ENCODE measurements at places on chromosomes 13 and 19.

DNA sequence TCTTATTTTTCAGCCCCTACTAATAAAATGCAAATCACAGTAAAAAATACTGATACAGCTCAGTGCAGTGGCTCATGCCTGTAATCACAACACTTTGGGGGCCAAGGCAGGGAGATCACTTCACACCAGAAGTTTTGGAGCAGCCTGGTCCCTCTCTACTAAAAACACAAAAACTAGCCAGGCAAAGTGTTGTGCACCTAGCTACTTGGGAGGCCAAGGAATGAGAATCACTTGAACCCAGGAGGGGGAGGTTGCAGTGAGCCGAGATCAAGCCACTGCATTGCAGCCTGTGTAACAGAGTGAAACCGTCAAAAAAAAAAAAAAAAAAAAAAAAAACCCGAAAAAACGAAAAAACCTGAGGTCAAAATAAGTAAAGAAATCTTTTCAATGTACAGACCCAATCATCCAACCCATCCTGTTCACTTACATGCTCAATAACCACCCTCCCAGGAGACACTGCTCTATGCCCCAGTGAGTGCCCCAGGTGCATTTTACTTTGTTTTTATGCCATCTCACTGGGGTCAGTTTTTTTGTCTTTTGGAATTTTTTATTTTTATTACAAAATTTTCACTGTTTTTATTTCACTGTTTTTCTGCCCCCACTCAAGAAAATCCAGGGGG, 107.0 kb downstream of the ZNF486 start:
- DNase-seq, result no peak

- DNase-seq, result no peak
Observed at GRCh38 chr19:13885826-13886365, 9.0 kb downstream of the NANOS3 start.

DNA sequence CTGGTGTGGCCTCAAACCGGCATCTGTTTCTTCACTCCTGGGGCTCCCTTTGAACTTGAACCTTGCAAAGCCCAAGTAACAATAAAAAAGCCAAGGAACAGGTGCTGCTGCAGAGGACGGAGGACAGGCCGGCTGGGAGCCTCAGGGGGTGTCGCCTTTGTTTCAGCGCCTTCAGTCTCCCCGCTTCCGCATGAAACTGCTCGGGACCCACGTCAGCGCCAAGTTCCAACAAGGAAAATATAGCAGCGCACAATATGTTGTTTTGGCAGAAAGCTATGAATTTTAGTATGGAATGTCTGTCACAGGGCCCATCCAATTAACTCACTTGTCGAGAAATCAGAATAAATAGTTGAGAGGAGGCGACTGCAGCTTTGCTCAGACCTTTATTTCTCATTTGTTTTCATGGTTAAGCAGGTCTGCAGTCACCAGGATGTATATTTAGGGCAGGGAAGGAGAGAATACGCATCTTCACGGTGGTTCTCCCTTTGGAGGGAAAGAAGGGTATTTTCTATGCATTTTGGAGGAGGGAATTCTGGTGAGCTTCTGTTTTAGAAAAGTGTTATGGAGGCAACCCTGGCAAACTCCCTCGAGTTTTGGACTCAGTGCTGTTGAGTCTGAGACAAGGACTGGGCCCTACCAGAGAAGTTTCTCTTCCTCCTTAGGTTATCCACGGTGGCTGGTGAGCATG, 34.3 kb upstream of the MEDAG start:
- no peak for DNase-seq

GRCh38 chr19:11401808-11402543, 17.1 kb downstream of the RGL3 start:
- no peak for DNase-seq

DNA sequence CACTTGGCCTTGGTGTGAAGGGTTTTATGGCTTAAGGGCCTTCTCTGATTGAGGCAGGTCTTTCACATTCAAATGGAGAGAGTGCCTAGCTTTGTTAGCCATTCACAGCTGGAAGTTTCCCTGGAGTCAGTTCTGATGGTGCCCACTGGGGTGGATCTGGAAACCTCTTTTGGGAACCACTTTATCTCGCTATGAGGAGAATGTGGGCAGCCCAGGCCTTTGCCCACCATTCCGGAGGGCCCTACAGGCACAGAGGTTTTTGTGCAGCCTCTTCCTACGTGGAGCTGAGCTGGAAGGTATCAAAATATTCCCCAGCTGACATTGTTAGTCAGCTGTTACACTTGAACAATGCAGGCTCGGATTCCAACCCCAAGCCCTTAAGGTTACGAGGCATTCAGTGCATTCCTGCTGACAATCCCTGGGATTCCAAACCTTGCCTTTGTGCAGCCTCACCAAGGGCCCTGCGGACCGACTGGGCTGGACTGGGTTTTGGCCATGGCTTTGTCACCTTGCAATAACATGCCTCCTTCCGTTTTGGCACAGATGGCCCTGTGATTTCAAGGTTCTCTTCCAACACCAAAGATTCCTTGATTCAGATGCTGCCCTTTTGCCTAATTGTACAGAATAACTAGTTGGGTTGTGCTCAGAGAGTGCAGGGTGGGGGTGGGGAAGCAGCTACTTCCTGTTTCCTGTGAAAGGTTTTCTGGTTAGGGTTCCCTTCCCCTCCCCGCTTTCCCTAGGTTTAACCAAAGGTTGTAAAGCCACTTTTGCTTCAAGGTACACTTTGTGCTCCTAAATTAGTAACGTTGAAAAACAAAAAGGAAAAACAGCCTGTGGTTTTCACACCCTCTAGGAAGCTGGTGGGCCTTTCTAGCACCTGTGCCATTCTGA, 27.0 kb downstream of the SAE1 start:
- DNase-seq, result peak; percentile 17

- DNase-seq, result no peak
Observed at GRCh38 chr13:35818633-35819067, 312.5 kb downstream of the DCLK1 start.

GRCh38 chr13:31166591-31166990, 4.9 kb upstream of the HSPH1 start:
- DNase-seq, result no peak

DNA sequence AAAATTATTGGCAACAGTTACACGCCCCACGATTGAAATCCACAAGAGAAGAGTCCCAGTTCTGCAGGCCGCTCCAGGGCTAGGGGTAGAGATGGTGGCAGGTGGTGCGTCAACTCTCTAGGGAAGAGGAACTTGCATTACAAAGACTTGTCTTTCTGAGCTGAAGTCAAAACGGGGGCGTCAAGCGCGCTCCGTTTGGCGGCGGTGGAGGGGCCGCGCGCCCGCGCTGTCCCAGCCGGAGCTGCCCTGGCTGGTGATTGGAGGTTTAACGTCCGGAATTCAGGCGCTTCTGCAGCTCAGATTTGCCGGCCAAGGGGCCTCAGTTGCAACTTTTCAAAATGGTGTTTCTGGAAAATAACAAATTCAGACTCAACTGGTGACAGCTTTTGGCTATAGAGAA, 38.9 kb downstream of the SOX1 start:
- no peak for DNase-seq

DNA sequence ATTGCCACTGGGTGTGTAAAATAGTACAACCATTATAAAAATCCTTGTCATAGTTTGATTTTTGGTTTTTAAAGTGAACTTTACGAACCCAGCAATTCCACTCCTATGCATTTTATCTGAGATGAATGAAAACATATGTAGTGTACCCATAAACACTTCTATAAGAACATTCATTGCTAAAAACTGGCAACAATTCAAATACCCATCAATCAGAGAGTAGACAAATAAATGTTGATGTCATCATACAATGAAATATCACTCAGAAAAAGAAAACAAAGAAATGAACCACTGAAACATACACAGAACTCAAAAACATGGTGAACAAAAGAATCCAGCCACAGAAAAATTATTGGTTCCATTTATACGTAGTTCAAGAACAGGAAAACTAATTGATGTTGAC, 202.3 kb downstream of the ABCC4 start:
- DNase-seq, result no peak

GRCh38 chr13:80469105-80469852, 128.4 kb upstream of the SPRY2 start:
- no peak for DNase-seq

GRCh38 chr13:21823416-21823815, 152.5 kb downstream of the FGF9 start:
- DNase-seq, result no peak

- no peak for DNase-seq
Observed at GRCh38 chr19:10625003-10625761, at the start of gene SLC44A2. SLC44A2 (plus strand) TSS chr19:10625553; CDS start chr19:10625634, 81 bp downstream.

DNA sequence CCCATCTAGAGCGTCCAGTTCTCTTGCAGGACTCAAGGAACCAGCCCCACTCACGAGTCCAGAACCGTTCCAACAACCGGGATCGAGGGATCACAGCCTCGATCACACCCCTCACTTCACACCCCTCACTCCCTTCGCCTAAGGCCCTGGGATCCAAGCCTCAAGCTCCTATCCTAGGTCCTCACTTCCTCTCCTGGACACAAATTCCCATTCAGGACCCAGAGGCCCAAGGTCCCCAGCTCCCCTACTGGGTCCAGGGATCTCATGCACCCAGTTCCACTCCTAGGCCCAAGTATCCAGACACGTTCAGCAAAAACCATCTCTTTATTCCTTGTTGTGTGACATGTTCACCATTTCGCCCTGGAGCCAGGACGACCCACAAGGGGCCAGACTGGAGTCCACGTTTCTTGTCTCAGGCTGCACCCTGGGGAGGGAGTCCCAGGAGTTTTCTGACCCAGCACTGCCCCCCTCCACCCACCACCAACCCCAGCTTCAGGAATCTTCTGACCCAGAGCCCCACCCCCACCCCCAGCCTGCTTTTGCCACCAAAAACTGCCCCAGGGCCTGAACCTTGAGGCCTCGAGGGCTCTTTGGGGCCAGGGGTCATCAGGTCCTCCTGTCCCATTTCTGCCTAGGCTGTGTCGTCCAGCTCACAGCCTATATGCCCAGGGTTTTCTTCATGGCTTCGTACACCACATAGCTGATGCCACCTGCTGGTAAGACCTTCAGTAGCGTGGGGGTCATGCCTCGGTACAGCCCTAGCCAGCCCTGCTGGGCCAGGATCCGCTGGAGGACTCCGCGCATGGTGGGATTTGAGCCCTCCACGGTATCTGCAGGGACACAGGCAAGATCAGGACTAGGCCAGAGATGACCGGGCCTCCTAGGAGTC, 1.4 kb upstream of the KHSRP start:
- DNase-seq, result no peak

GRCh38 chr13:99686157-99686572, 184.9 kb downstream of the TM9SF2 start:
- DNase-seq, result no peak

DNA sequence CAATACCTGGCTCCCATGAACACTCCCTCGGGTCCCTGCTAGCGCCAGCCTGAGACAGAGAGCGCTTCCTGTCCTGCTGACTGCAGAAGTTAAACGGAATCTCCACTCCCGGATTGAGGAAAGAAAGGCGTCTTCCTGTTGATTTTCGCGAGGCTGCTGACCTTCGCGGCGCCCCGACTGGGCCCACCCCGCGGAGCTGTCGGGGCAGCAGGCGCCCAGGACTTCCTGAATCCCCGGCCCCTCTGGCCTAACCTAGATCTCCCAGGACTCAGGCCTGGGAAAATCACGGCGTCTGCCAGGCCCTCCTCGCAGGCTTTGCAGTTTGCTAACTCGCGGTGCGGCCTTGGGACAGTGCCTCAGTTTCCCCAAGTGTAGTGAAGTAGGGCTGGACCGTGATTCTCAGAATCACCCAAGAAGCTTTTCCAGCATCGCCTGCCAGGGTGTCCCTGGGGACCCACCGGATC, 108.8 kb downstream of the KCTD15 start:
- no peak for DNase-seq

DNA sequence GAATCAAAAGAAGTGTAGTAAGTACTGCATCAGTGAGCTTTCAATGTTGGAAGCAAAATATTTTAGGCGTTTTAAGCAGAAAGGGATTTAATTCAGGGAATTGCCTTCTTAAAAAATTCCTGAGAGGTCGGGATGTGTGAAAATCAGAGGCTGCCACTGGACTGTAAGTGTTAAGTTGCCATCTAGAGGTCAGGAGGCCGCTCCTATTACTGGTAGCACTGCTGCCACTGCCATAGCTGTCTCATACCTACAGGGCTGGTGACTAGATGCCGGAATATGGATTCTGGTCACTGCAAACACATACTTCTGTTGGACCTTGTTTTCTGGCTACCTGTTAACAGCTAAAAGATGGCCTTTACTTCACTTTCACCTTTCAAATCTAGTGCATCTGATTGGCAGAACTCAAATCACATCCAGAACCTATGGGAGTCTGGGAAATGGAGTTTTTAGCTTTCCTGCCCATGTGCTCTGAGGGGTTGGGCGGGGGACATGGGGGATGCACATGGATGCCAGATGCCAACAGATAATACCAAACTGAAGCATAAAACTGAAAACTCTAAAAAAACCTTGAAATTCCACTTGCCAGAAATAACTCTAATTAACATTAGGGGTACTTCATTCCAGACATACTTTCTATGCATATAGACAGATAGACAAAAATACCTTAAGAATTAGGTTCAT, 29.8 kb downstream of the DGKH start:
- DNase-seq, result no peak

GRCh38 chr13:79037197-79037596, 368.9 kb downstream of the RBM26 start:
- no peak for DNase-seq

- no peak for DNase-seq
Observed at GRCh38 chr13:102517959-102518358, 78.8 kb upstream of the TPP2 start.

DNA sequence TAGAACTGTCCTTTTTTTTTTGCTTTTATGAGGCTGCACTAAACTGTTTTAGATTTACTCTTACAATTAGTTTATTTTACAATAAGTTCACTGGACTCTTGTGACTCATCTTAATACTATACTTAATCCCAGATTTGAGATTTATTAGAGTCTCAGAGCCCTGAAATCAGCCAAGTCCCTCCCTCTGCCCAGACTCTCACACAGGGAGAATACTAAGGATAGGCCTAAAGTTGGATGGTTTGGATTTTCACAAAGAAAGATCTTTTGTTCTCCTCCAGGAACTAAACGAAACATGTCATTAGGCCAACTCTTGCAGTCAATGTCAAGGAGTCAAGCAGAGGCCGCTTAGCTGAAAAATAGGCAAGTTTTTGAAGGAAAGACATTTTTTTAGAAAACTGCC, 42.7 kb upstream of the MIR17HG start:
- DNase-seq, result no peak

- no peak for DNase-seq
Observed at GRCh38 chr19:28542394-28543243, 670.3 kb downstream of the UQCRFS1 start.

DNA sequence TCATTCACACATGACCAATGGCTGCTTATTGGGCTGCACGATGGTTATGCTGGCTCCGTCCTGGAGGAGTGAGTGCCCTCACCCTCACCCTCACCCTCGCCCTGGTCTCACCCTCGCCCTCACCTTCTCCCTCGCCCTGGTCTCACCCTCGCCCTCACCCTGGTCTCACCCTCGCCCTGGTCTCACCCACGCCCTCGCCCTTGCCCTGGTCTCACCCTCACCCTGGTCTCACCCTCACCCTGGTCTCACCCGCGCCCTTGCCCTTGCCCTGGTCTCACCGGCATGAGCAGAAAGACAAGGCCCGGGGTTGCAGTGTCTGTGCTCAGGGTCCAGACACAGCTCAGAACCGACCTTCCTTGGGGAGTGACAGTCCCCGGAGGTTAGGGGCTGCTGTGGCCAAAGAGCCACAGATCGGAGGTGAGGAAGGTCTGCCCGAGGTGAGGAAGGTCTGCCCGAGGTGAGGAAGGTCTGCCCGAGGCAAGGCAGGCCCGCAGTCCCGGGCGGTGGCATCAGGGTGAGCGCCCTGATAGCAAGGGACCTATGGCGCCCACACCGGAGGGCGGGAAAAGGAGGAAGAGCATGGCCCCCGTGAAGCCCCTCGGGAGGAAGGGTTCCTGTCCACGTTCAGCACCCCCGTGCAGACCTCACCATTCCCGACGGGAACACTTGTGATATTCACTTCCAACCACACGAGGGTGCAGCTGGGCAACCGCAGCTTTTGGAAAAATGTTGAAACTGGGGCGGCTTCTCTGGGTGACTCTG, 65.6 kb downstream of the MCF2L start:
- DNase-seq, result no peak
